ENCODE measurements at places on chromosomes 7 and 10.

- no peak for DNase-seq
These were observed 10.1 kb downstream of the KIF5B start for GRCh38 chr10:32046151-32046550.

GRCh38 chr10:95266674-95267095 is 24.1 kb downstream of the PDLIM1 start:
- no peak for DNase-seq

DNA sequence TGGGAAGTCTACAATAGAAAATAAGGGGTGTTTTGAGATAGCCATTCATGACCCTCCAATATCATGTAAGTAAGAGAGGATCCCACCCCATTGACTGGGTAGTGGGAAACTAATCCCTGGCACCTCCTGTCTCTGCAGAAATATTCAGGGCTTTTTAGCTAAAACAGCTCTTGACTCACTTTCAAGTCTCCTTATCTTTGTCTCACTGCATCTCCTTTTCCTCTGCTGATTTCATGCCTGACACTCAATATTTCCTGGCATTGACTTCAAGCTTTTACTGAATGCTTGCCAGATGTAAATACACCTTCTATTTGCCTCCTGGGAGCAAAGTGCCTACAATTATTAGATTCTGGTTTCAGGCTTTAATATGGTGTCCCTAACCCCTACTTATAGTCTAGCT is 57.1 kb downstream of the CHRM2 start:
- DNase-seq = no peak

DNA sequence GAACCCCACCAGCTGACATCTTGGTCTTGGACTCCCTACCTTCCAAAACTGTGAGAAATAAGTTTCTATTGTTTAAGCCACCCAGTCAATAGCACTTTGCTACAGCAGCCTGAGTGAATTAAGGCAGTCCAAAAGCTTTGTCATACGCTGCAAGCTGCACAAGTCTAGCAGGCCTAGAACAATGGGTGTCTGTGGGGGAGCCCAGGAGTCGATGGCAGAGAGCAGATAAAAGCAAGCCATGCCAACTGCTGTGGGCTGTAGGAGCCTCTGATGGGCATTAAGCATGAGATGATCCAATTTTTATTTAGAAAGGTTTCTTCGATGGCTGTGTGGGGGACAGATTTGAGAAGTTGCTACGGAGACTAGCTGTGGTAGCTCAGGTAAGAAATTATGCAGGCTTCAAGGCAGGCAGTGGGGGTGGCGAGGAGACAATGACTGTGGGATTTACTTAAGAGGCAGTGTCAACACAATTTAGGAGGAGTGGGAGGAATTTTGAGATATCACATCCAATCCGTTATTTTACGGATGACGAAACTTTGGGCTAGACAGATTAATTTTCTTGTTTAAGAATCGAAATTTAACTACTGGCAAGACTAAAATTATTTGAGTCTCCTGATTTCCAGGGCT is 110.4 kb downstream of the NRCAM start:
- DNase-seq = no peak

- DNase-seq = no peak
These were observed 77.3 kb downstream of the CCSER2 start for GRCh38 chr10:84405662-84406061.

DNA sequence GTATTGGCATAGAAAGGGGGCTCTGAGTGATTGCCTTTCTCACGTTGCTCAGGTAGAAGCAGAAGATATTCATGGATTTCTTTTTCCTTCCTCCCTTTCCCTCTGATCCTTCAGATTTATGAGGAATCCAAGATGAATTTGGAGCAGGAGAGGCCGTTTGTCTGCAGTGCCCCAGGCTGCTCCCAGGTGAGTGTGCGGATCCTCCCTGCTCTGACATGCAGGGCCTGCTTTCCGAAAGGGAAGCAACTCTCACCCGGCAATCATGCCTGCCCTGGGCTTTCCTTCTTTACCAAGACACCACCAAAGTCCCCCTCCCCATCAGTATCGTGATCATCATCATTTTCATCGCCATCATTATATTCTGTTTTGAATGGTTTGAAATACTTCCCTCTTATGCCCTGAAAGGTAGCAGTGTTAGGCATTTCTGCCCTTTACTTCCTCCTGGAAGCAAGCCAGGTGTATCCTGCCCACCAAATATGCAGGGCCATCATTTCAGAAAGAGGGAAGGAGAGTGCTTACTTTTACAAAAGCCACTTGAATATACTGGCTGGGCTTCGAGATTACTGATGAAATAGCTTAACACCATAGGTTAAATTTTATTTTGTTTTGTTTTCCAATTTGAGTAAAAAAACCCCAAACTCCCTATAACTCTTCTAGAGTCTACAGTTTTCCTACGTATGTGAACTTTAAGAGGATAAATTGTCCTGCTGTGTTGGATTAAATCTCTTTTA is 75.9 kb downstream of the CREB5 start:
- no peak for DNase-seq

DNA sequence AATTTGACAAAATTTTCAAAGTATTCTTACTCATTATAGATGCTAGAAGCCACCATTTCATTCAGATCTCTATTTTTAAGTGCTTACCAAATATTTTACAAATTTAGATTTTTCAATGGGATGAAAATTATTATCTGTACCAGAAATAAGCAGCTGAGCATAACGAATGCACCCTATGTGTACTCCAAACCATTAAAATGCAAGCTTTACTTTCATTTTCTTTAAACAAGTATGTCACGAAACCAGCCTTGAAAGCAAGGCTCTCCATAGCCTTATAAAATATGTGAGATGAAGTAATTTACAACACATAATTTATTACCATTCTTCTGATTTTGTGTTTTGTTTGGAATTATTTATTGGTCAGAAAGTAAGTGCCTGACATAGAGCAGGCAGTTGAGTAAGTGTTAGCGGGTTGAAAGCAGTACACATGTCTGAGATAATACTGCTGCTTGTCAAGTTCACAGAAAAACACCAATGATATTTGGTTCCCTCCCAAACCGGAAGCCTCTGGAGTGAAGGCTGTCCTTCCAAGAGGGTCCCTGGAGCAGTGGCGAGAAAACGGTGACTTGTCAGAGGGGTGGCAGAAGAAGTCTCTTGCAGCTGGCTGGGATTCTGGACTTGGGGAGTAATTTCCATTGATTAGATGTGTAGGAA is 322.7 kb upstream of the PFKP start:
- DNase-seq = no peak

DNA sequence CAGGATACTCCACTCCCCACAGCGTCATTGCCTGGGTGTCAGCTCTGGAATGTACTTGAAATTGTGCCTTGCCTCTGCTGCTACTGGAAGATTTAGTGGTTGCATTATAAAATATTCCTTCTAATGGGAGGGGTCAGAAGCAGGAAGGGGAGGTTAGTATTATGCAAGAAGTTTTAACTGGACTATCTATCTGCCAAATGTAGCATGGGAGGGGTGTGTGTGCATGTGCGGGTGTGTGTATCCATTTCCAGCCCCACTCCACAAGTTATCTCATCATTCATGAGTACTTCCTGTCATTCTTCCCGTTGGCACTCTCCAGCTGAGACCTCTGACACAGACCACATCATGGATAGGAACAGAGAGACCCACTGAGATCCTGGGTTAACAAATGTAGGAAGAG is 13.4 kb downstream of the MBL2 start:
- DNase-seq = no peak

GRCh38 chr7:127699853-127700252 is 47.9 kb downstream of the SND1 start:
- no peak for DNase-seq

DNA sequence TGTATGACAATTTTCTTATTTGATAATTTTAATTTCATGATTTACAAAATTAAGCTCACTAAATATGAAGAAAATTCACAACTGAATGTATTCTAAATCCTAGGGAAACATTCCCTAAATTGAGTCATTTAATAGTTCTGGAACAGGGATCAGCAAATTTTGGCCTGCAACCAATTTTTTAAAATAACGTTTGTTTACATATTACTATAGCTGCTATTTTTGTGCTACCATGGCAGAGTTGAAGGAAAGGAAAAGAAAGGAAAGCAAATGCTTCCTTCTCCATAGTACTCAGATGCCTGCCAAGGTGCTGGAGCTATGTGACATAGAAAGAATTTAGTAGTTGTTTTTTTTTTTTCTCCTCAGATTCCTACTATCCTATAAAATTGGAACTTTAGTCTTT is 1307.7 kb upstream of the LRRTM3 start:
- DNase-seq = no peak

GRCh38 chr10:124250506-124250905 is 157.1 kb upstream of the CHST15 start:
- no peak for DNase-seq

- DNase-seq = no peak
These were observed 248.4 kb upstream of the HGF start for GRCh38 chr7:82018226-82018625.

DNA sequence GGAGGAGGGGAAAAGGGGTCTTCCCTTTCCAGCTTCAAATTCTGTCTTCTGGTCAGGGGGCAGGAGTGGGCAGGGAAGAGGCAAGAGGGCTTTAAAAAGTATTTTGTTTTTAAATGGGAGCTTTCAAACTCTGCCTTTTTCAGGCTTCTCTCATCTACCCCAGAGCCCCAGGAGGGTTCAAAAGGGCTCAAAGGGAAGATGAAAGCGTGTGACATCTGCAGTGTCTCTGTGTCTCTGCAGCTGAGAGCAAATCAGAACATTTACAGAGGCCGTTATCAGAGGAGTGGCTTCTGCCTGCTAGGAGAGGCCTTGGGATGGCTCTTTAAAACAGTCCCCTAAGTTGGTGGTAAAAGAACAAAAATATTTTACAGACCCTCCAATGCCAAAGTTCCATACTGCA is 30.3 kb downstream of the TRIM8 start:
- DNase-seq = no peak

DNA sequence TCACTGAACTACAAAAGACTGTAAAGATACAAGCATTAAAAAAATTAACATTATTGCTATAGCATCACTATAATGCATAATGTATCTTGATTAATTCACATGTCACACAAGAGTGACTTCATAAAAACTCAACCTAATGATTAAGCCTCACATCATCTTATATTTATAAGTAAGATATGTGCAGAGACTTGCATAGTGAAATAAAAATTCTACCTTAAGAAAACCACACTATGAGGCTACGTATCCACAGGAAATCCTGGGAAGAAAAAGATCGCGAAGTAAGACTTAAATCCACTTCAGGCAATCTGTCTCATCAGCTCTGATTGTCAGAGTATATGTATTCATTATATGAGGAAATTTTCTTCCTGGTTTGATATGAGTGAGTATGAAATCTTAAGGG is 160.0 kb downstream of the SLC25A13 start:
- no peak for DNase-seq

DNA sequence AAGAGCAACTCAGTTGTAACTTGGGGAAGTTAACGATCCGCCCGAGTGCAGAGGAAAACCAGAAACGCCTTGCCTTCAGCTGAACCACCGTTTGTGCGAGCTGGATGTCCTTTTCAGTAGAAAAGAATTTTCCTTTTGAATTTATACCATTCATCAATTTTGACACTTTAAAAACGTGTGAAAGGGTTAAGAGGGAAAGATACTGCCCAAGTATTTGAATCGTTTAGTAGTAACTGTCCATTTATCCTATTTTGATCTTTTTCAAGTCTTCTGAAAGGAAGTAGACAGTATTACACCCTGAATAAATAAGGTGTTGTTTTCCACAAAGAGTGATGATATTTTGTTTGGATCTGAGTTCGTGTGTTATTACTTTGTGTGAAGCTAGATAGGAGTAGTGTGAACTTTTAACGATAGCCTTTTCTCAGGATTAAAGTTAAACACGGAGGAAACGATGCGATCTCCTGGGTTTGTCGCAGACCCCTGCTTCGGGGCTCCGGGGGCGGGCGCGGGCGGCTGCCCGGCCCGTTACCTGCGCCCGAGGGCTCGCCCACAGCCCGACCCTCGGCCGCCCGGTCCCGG is 830 bp upstream of the BMI1 start:
- DNase-seq = no peak

- DNase-seq = no peak
These were observed 9.8 kb downstream of the WAC start for GRCh38 chr10:28542728-28543127.

- DNase-seq = no peak
These were observed 823.8 kb downstream of the PCDH15 start for GRCh38 chr10:53977267-53977666.

GRCh38 chr7:24152356-24152755 is 131.6 kb upstream of the NPY start:
- DNase-seq = no peak

DNA sequence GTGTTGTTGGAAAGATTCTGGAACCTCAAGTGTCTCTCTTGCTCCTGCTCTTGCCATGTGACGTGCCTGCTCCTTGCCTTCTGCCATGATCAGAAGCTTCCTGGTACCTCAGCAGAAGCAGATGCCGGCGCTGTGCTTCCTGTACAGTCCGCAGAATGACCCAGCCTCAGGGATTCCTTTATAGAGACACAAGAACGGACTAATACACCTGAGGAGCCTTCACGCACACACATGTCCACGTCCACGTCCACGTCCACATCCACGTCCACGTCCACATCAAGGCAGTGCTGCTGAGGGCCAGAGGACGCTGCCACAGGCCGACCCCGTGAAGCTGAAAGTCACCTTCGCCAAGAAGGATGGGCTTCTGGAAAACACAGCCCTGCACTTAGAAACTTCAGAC is 190.1 kb downstream of the MAD1L1 start:
- DNase-seq = no peak

GRCh38 chr7:48004638-48005037 is 24.3 kb downstream of the SUN3 start:
- no peak for DNase-seq

GRCh38 chr7:137073571-137074325 is 205.3 kb downstream of the CHRM2 start:
- DNase-seq = no peak

- DNase-seq = no peak
These were observed 9.1 kb downstream of the LANCL2 start for GRCh38 chr7:55374213-55374612.

GRCh38 chr10:75276069-75276872 is 40.5 kb upstream of the COMTD1 start:
- peak; percentile 36 for DNase-seq

Measured in right hindlimb (tissue), 1 donor.